ENCODE measurements at places on chromosomes 6 and 20.

DNA sequence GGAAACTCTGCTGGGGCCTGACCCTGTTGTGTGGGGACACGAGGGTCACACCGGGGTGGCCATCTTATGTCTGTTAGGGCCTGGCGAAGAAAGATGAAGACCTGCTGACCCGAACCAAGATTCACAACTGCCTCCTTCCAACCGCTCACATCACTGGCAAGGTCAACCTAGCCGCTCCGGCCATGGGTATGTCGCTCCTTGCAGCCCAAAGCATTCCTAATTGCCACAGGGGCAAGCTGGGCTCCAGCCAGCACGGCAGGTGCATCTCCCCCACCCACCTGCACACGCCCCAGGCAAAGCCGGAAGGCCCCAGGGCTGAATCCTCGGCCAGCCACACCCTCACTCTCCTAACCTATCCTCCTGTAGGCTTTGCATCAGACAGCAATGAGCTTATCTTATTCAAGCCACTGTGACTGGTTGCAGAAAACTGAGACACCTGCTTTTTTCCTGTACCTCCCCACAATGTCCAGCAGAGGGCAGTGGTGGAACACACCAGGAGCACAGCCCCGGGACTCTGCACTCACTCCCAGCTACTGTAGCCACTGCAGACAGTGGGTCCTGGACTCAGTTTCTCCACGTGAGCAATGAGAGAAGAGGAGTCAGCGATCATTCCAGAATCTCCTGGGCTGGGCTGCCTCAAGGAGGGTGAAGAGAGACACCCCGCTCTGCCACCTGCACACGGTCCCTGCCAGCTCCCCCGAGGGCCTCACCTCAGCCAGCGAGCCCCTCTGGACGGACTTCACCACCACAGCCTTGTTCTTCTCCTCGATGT, 170.2 kb downstream of the PREX1 start:
- peaks cover 55% of the 10 kb centered on the region for H3K36me3 ChIP-seq
- H3K27ac ChIP-seq, result peak overlapping the region; percentile 16
- no peaks in the 10 kb centered on the region for H3K27me3 ChIP-seq
- peak; percentile 78 for DNase-seq
- peaks cover 10% of the 10 kb centered on the region for H3K4me1 ChIP-seq
- H3K4me3 ChIP-seq, result no peak overlapping the region

DNA sequence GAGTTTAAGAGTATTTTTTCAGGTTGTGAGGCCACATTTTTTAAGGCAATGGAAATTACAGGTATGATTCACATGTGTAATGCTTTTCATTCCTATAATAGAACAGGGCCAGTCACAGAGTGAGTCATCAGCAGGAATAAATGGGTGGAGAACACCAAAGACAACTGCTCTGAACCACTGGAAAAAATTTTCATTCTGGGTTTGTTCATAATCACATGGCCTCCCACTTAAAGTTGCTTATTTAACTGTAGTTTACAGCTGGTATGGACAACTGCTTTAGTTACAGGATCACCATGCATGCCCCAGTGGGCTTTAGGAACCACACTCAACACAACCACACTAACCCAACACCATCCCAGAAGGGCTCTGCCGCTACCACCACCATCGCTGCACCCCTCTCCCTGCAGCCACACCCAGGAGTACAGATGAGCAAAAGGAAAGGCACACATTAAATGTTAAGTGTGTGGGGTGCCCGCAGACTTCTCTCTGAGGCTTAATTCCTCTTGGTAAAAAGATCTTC, 107.0 kb upstream of the DST start:
- H3K36me3 ChIP-seq, result no peaks in the 10 kb centered on the region
- peaks cover 12% of the 10 kb centered on the region for H3K27me3 ChIP-seq
- no peak overlapping the region for H3K4me3 ChIP-seq
- H3K4me1 ChIP-seq, result no peaks in the 10 kb centered on the region
- DNase-seq, result no peak
- H3K27ac ChIP-seq, result no peak overlapping the region

DNA sequence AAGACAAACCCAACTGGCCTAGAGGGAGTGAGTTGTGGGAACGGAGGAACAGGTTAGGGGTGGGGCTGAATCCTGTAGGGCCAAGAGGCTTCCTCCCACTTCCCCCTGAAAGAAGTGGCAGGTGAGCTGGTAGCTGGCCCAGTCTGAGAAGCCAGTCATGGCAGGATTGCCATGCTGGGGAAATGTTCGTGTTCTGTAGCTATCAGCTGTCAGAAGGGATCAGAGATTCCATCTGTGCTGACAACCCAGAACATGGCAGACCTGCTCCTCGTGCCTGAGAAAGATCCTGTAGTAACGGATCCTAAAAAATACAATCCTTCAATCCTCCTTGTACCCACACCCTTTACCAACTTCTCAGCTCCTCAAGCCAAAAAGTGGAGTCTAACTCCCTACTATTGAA, 43.0 kb downstream of the BANF2 start:
- H3K4me1 ChIP-seq, result no peaks in the 10 kb centered on the region
- peaks cover 18% of the 10 kb centered on the region for H3K27me3 ChIP-seq
- H3K36me3 ChIP-seq, result no peaks in the 10 kb centered on the region
- no peak overlapping the region for H3K4me3 ChIP-seq

GRCh38 chr6:167707686-167708500, 118.8 kb upstream of the AFDN start:
- H3K27me3 ChIP-seq, result peaks cover 93% of the 10 kb centered on the region
- no peaks in the 10 kb centered on the region for H3K36me3 ChIP-seq

- H3K36me3 ChIP-seq, result no peaks in the 10 kb centered on the region
- H3K27me3 ChIP-seq, result peaks cover under 1% of the 10 kb centered on the region
- no peak overlapping the region for H3K4me3 ChIP-seq
- no peak for DNase-seq
Measured at GRCh38 chr6:8175046-8175777, 72.9 kb upstream of the EEF1E1 start.

DNA sequence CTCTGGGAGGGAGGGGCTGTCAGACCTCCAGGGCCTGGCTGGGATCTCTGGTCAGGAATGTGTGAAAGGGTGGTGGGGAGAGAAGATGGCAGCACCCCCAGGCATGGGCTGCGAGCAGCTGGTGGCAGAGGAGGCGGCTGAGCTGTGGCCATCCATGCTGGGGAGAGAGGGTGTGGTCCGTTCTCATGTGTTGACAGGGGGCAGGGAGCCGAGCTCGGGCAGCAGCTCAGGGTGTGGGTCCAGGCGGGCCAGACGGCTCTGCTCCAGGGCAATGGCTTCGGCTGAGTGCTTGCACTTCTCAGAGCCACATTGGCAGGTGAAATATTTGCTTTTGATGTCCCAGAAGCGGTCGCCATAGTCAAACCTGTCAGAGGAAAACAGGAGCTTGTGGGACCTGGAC, 1.1 kb upstream of the SLC44A4 start:
- H3K27me3 ChIP-seq, result peaks cover 13% of the 10 kb centered on the region
- no peak overlapping the region for H3K27ac ChIP-seq
- H3K4me1 ChIP-seq, result no peaks in the 10 kb centered on the region
- no peak for DNase-seq
- peaks cover 28% of the 10 kb centered on the region for H3K36me3 ChIP-seq

DNA sequence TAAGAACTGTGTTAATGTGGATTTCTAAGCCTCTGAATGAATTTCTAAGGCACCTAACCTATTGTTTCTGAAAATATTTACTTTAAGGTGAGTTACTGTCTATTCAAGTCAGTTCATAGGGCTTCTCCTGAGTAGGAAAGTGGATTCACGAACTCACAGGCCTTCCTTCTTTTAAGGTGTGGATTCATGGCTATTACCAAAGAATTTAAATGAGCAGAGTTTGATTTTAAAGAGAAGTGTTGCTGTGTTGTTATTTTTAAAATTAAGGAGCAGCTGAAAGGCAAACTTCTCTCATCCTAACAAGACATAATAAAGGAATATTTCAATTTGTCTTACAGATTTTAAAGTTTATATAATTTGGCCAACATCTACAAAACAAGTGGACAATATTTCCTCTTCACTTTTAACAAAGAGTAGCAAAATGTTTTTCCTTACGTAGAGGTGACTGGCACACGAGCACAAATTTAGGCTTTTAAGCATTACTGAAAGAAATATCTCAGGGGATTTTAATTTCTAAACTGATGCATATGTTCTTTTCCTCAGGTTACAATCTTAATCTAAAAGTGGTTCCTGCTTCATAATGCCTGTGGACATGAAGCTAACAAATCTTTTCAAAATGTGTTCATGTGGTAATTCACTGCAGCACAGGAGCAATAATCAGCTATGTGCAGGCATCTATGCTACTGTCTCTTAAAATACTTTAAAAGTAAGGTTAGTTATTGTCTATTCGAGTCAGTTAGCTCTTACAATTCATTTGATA, 602 bp upstream of the TSPYL4 start:
- no peak for DNase-seq
- H3K36me3 ChIP-seq, result peaks cover 15% of the 10 kb centered on the region
- H3K4me3 ChIP-seq, result no peak overlapping the region
- H3K4me1 ChIP-seq, result no peaks in the 10 kb centered on the region
